NCI-H82 (cell line): ENCODE measurements at places on chromosomes 4 and X.

- no peak for DNase-seq
These were observed 118.4 kb downstream of the DTHD1 start for GRCh38 chr4:36399762-36400353.

DNA sequence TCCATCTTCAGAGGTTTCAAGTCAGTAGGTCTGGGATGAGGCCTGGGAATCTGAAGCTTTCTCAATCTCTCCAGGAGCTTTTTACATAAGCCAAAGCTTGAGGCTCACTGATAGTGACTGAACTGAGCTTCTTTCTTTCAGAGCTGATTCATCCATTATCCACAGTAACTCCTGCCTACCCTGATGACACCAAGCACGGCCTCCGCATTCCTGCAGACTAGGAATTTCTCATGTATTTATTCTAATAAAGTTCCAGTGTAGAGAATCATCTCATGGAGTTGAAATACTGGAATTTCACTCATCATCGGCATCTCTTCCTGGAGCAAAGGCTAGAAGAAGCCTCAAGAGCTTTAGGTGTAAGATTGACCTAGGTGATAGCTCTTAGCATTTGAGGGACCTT, 12.1 kb upstream of the DCTD start:
- no peak for DNase-seq

DNA sequence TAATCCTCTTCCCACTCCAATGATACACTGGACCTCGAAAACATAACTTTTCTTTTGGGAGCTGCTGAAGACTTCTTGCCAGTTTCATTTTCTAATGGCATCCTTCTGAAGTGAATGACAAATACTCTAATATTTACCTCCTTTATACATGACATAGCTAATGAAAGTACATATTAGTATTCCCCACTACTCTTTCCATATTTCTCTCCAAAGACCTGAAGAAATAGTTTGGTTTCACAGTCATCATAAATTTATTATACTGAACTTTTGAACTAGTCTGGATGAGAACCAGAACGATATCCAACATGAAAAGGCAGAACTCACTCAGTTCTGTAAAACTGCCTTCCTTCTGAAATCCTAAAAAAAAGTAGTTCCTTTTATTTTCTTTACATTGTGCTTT, 139.1 kb downstream of the GPC3 start:
- no peak for DNase-seq

DNA sequence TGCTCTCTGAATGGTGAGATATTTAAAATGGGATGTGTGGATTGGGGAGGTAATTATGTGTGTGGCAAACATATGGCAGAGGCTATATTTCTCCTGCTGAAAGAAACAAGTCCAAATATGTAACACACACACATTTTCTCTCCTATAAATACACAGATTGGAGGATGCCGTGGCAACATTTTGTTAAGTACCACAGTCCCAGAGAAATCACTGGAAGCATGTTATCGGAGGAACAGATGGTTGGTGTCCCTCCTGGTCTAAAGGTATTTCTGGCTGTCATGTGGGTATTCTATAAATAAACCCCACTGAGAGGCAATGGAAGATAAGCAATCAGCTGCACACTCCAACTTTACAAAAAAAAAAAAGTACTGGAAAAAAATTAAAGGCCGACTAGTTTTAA, 528.3 kb upstream of the BOD1L1 start:
- DNase-seq: peak; percentile 45

- no peak for DNase-seq
These were observed at the start of gene RGN for GRCh38 chrX:47078129-47079043. TSS of gene RGN (plus strand) at chrX:47078443. CDS start at chrX:47081145, 2,702 bp downstream.

DNA sequence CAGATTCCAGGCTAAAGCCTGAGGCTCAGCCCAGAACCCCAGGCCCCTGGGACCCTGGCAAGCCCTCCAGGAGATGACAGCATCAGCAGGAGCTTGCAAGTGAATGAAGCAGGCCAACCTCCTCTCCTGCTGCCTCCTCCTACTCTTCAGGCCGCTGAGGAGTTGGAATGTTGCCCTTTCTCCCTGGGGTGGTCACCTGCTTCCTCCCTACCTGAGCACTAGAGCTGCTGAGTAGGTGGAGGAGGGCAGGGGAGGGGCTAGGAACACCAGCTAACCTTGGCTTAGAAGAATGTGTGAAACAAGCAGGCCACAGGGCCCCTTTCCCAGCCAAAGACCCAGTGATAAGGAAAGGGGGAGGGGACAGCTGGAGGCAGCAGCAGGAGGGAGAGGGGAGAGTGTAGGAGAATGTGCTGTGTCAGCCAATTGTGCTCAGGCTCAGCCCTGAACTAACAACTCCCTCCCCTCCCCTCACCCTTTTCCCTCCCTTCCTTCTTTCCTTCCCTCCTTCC, 58.0 kb downstream of the PJA1 start:
- peak; percentile 51 for DNase-seq

GRCh38 chrX:19689170-19689779, 174.0 kb upstream of the MAP3K15 start:
- no peak for DNase-seq

GRCh38 chr4:130077275-130077674, 981.3 kb downstream of the C4orf33 start:
- no peak for DNase-seq

GRCh38 chrX:103398421-103398864, 22.1 kb downstream of the BEX3 start:
- no peak for DNase-seq

DNA sequence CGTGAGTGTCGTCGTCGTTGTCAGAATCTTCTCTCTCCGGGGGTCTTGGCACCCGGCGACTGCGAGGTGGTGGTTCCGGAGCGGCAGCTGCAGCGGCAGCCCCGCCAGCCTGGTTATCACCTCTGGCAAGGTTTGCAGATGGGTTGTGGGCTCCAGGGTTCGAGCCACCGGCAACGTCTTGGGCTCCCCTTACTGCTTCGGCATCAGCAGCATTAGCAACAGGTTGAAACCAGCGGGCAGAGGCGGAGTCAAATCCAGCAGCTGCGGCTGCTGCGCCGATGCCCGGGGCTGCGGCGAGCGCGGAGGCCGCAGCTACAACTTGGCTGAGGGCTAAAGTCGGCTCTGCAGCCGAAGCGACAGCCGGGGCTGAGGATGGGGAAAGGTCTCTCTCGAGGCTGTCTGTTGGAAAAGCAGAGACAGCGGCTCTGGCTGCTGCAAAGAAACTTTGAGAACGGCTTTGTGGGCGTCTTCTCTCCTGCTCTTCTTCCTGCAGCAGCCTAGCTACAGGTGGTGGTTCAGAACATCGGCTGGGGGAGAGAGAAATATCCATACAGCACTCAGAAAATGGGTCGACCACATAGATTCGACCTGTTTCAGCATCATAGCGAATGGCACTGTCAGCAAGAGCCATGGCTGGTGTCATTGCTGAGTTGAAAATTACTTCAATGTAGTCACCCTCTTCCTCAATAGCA, 3.6 kb downstream of the IRS4 start:
- no peak for DNase-seq

GRCh38 chr4:76993787-76994641, 44.5 kb downstream of the SEPTIN11 start:
- DNase-seq: no peak

DNA sequence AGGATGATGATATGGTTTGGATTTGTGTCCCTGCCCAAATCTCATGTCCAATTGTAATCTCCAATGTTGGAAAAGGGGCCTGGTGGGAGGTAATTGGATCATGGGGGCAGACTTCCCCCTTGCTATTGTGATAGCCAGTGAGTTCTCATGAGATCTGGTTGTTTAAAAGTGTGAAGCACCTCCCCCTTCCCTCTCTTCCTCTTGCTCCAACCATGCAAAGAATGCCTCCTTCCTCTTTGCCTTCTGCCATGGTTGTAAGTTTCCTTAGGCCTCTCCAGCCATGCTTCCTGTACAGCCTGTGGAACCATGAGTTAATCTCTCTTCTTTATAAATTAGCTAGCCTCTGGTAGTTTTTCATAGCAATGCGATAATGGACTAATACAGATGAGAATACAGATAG, 19.7 kb upstream of the ALG13 start:
- DNase-seq: peak; percentile 26

GRCh38 chr4:184288451-184289178, 70.9 kb upstream of the ENPP6 start:
- DNase-seq: no peak

GRCh38 chr4:145299380-145300076, 119.1 kb upstream of the OTUD4 start:
- DNase-seq: no peak

DNA sequence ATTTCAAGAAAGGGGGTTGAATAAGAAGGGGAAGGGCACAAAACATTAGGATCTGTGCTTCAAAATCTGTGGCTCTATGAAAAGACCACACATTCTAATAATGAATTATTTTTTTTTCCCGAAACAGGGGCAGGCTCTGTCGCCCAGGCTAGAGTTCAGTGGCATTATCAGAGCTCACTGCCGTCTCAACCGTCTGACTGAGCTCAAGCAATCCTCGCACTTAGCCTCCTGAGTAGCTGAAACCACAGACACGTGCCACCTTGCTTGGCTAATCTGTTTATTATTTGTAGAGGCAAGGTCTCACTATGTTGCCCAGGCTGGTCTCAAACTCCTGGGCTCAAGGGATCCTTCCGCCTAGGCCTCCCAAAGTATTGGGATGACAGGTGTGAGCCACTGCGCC, 33.4 kb downstream of the ACSL1 start:
- peak; percentile 30 for DNase-seq

DNA sequence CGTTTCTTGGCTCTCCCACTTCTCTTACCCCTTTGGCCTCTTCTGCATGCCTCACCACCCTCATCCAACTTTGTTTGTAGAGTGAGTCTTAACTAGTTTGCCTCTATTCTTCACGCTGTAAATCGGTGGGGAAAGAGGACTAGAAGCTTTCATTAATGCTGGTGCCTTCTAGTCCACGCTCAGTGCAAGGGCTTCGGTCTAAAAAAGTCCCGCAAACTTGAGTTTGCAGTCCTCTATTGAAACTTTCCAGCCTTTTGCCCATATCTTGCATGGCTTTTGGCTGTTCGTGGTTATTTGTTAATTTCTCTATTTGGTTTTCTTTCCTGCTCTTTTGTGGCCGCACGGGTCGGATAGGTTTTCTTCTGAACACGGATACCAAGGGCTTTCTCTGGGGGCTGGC, 868 bp downstream of the DACH2 start:
- DNase-seq: peak; percentile 39

GRCh38 chrX:103685396-103685795, 1.1 kb downstream of the MORF4L2 start:
- DNase-seq: peak; percentile 29

- no peak for DNase-seq
These were observed 1475.5 kb upstream of the AGA start for GRCh38 chr4:178917756-178918155.

DNA sequence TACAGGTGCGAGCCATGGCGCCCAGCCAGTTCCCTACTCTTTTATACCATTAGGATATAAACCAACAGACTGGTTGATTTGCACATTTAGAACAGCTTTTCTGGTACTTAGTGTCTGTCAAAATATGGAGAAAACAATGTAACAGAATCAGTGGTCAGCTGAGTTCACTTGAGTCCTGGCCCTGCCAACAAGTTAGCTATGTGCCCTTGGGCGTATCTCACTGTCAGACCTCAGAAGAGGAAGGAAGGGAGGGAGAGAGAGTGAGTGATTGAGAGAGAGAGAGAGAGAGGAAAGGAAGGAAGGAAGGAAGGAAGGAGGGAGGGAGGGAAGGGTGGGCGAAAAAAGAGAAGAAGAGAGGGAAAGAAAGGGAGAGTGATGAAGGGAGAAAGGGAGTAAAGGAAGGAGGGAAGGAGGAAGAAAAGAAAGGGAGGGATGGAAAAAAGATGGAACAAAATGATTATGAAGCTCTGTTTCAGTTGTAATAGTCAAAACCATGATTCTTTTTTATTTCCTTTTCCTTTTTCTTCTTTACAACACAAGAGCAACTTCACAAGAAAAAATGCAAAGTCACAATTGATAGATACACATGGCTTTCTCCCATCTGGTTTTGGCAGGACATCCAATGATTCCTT, 55.7 kb upstream of the PDGFRA start:
- no peak for DNase-seq

DNA sequence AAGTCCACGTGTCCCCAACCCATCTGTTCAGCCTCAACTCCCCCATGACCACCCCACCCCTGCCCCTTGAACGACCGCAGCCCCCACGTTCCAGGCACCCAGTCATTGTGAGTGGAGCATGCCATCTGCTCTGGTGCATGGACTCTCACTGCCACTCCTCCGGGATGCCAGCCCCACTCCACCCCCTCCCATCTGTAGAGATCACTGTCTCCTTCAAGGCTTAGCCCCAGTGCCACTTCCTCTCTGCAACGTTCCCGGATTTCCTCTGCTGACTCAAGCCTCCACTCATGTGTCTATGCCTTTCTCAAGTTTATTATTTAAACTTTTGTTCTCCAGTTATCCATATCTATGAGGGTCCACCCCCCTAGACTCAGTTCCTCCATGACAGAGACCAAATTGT, 54.0 kb downstream of the MAML3 start:
- peak; percentile 49 for DNase-seq

- DNase-seq: no peak
These were observed 991.6 kb downstream of the FAT4 start for GRCh38 chr4:126306152-126306869.

DNA sequence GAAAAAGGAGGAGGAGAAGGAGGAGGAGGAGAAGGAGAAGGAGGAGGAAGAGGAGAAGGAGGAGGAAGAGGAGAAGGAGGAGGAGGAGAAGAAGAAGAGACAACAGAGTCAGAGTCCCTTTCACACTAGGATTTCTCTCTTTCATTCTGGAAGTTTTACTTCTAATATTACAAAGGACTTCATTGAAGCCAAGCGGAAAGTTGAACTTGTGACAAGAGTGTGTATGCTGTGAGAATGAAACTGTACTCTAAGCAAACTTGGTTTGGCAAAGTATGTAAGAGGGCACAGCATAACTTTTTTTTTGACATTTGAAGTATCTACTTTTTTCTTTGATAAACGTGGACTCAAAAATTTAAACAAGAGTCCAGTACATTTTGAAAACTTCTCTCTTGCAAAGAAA, 48.0 kb downstream of the CXCL8 start:
- no peak for DNase-seq

DNA sequence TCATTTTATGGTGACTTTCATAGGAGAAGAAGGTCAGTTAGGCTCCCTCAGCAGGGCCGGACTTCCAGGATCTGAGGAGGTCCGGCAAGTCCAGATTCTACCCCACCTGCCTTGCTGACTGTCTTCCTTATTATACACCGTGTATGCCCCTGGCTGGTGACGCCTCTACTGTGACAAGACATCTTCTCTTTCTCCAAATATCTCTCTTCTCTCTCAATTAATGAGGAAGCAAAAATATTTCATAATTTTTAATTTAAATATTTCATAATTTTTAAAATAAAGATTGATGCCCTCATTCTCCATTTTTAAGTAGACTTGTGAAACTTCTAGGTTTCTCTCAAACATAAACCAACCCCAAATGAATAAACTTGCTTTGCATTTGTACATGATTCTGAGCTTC, 202.5 kb downstream of the NSUN7 start:
- DNase-seq: no peak

- peak; percentile 91 for DNase-seq
These were observed 52.9 kb upstream of the HPF1 start for GRCh38 chr4:169810325-169811323.

GRCh38 chrX:13433298-13433605, 113.4 kb upstream of the ATXN3L start:
- DNase-seq: no peak

GRCh38 chrX:51407520-51408409, 75.1 kb downstream of the NUDT10 start:
- no peak for DNase-seq
